ENCODE measurements at places on chromosomes 11 and 22.
A peak's percentile ranks its signal among the peaks of the same experiment; 100 is the strongest.

GRCh38 chr22:47798229-47798628 lies 1035.8 kb downstream of the TBC1D22A start:
- DNase-seq, result no peak

GRCh38 chr22:29949872-29950271 lies 66.9 kb downstream of the MTMR3 start:
- no peak for DNase-seq

DNA sequence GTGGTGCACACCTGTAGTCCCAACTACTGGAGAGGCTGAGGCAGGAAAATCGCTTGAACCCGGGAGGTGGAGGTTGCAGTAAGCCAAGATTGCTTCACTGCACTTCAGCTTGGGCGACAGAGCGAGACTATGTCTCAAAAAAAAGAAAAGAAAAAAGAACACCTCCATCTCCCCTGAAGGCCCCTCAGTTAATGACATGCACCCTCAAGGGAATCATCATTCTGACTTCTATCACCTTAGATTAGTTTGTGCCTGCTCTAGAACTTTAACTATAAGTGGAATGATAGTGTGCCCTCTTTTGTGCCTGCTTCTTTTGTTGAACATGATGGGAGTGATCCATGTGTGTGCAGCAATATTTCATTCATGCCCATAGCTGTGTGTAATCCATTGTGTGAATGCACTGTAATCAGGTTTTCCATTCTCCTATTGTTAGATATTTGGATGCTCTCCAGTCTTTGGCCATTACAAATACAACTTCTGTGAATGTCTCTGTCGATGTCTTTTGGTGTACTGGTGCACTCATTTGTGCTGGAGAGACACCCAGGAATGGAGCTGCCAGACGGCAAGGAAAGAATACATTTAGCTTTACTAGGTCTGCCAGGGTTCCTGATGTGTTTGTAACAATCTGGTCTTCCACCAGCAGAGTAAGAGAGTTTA lies 883 bp upstream of the VPREB3 start:
- no peak for DNase-seq

DNA sequence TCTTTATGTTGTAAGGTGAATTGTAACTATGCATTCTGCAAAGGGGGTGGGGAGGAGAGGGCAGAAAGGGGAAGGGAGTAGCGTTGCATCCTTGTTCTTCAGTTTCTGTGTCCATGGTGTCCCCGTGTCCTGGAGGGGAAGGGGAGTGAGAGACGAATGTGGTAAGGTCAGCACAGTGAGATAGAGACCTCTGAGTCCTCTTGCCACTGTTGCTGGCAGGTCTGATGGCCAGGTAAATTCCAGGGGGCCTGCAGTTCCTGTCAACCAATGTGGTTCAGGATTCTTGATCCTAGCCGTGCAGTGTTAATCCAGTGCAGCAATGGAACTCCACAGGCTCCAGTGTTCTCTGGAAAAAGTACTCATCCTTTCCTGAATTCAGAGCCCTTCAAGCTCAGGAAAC lies 14.6 kb upstream of the ADSL start:
- no peak for DNase-seq

DNA sequence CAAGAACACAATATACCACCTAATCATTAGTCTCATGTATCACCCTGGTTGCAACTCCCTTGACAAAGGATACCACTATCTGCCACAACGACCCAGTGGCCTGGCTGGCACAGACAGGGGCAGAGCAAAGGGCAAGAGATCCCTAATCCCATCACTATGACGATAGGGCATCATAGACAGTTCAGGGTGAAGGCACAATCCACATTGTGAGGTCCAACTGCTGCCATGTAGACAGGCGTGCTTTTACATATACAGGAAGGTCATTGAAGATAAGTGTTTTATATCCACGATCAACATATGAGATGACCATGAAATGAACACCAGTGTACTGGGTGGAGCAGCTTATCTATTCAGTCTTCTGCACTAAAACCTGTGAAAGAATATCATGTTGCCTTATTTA lies 94.6 kb downstream of the IGLL1 start:
- DNase-seq, result no peak

DNA sequence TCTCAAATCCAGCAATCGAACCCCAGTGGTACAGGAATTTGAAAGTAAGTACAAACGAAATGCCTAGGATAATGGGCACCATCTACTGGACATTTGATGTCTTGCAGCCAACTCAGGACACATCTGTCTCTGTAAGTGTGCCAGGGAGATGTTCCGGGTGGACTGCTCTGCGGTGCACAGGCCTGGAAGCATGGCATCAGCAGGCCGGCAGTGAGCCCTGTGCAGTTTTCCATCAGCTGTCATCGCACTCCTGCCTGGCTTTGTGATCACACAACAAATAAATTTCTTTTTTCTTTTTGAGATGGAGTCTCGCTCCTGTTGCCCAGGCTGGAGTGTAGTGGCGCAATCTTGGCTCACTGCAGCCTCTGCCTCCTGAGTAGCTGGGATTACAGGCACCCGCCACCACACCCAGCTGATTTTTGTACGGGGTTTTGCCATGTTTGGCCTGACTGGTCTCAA lies 71.0 kb downstream of the JAM3 start:
- peak; percentile 37 for DNase-seq

DNA sequence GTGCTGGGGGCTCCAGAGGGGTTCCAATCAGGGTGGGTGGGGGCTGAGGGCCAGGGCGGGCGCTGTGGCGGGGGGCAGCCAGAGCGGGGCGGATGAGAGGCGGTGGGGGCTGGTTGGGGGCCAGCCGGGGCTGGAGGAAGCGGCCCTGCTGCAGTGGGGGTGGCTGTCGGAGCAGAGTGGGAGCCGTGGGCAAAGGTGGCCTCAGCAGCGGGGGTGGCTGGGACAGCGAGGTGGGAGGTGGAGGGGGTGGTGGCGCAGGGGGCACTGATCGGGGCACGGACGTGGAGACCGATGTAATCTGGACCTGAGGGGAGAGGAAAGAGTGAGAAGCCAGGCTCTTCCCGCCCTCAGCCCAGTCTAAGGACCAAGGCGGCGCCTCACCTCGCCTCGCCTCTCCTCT lies 5.1 kb downstream of the RCOR2 start:
- DNase-seq, result no peak

GRCh38 chr22:37146051-37146385 lies 3.7 kb downstream of the IL2RB start:
- no peak for DNase-seq

GRCh38 chr22:48459859-48460823 lies 1367.5 kb downstream of the BRD1 start:
- DNase-seq, result no peak

DNA sequence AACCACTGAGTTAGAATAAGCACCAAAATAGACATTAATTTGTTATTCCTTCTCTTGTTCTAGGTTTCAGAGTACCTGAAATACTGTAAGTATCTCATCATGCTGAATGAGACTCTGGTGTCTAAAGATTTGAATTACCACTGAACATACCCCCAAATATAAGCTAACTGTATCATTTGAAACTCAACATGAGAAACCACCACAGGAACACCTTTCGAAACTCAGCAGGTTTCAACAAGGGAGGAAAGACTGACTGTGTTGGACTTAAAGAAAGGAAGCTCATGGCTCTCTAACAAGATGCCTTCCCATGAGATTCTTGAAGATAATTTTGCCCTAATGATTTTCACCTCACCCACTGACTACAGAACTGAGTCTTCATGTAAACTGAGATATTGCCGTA lies 37.0 kb downstream of the PRCP start:
- no peak for DNase-seq

DNA sequence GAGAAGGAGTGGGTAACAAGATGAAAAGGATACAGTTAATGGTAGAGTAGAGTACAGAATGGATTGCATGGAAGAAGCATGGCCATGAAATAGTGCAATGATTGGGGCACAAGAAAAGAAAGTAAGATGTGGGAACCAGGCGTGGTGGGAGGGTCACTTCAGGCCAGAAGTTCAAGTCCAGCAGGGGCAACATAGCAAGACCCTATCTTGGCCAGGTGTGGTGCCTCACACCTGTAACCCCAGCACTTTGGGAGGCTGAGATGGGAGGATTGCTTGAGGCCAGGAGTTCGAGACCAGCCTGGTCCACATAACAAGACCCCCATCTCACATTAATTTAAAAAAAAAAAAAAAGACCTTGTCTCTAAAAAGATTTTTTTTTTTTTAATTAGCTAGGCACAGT lies 1.4 kb upstream of the C11orf52 start:
- DNase-seq, result no peak

- no peak for DNase-seq
Measured at GRCh38 chr11:95516786-95517185, 272.8 kb downstream of the FAM76B start.

- DNase-seq, result no peak
Measured at GRCh38 chr11:17760102-17761029, 25.8 kb downstream of the KCNC1 start.

- no peak for DNase-seq
Measured at GRCh38 chr11:47378836-47379170, 456 bp upstream of the SPI1 start.

GRCh38 chr11:133955081-133955891 lies 1.5 kb downstream of the IGSF9B start:
- no peak for DNase-seq

DNA sequence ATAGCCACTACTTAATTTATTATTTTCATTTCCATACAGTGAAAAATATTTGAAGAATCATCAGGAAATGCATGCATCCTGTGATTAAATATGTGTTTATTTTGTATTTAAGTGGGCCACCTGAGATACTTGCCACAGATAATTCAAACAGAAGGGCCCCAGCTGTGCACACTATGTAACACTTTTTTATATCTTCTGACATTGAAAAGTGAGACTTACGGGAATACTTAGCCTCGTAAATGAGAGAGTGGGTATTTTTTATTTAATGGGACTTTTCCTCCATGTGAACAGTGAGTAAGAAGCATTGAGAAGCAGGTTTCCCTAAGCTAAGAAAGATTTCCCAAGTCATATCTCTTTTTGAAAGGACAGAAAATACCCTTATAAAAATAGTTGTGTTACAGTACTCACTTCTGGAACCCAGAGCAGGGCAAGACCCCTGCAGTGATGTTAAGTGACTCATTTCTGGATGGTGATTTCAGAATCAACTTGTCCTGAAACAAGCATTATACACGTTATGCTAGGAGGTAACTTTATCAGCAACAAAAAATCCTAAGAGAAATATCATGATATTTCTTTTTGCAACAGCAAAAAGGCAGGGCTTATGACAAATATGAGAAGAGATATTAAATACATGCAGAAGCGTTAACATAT lies 478.1 kb upstream of the CHORDC1 start:
- no peak for DNase-seq

DNA sequence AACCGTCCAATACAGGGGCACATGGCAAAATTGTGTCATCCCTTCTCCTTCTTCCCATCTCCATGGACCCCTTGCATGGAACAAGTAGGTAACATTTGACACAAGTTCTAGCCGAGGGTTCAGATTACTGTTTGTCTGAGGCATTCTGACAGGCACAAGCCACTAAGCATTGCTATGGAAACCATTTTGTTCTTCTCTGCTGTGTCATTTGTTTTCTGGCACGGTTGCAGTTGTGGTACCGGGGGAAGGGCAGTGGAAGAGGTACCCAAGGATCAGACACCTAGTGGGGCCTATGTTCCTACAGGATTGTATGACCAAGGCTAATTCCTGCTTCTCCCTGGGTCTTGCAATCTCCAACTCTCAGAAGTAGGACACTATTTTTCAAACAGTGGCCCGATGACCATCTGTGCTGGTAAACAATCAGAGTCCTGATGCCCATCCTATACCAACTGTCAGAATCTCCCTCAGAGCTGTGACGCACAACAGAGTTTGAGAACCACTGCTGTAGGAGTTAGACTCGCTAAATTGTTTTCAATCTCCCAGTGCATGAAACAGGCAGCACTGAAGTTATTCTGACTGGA lies 69.3 kb downstream of the KCNC1 start:
- DNase-seq, result no peak
